ENCODE measurements at places on chromosomes 16 and 17.

- no peak for DNase-seq
Measured at GRCh38 chr16:9154567-9155410, 63.3 kb downstream of the HAPSTR1 start.

GRCh38 chr17:37211136-37211535 is 164.6 kb upstream of the C17orf78 start:
- no peak for DNase-seq

GRCh38 chr17:40303708-40304551 is 5.0 kb upstream of the RARA start:
- no peak for DNase-seq

DNA sequence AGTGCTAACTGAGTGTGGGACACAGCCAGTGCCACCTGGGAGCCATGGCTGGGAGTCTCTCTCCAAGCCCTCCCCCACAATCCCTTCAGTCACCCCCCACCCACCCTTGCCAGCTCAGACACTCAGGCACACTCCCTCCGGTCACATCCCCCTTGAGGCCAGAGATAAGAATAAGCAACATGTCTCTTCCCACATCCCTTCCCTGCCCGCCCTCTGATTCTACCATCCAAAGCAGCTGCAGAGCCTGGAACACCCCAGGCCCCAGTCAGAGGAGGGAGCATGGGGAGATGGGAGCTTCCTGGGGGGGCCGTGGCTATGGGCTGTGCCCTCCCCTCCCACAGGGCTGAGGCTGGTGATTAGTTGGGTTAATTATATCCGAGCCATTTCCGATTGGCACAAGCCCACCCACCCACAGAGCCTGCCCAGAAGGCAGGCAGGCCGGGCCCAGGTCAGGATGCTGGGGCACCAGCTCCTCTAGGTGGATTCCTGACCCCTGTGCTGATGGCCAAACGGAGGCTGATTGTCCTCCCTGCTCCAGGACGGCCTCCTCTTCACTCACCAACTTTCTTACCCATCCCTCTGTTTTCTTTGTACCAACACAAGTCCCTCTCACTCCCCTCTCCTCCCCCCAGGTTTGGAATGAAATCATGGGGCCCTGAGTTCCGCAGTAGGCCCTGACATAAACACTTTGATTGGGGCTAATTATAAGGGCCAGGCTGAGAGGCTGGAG is 28.6 kb upstream of the MEIOC start:
- DNase-seq, result no peak

GRCh38 chr17:81959362-81960129 is 1.4 kb downstream of the NOTUM start:
- DNase-seq, result peak; percentile 77

DNA sequence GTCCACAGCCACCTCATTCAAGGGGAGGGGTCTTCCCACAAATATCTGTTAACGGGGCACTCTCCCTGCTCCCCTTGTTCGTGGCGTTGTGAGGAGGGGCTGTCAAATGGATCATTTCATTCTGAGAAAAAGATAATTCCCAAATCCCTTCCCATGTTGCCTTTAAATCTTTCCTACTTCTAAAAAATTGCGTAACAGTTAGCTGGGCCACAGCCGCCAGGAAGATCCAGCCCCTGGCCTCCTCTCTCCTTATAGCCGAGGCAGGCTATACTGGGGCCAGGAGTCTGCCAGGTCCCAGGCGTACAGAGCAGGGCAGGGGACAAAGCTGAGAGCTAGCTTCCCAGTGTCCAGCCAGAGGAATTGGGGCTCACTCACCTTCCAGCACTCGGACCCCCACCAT is 430 bp downstream of the C16orf89 start:
- DNase-seq, result no peak

DNA sequence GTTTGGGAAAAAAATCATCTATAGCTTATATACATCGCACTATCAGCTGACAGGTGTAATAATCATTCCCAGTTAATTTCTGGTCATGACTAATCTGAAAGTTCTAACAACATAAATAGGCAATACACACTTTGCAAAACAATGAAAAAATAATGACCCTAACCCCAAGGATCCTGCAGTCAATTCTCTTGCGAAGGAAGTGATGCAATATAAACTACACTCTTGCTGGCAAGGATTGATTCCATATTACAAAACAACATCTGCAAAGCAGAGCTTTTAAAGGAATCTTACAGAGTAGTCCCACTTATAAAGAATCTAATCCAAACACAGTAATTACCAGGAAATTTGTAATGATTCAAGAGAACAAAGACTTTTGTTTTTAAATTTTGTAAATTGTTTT is 73.4 kb downstream of the MYO1D start:
- DNase-seq, result no peak

DNA sequence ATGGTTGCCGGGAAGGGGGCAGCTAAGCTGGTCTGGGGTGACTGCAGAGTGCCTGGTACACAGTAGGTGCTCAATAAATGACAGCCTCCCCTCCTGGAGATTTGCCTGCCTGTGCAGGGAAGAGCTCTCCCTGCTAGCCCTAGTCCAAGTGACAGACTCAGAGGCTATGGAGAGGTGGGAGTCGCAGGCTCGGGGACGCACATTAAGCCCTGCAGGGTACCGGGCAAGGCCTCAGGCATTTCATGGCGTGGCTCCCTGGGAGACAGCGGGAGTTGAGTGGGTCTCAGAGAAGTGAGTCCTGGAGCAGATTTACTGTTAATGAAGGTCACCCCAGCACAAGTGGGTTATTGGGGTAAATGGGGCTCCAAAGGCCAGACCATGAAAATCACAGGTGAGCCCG is 132.2 kb upstream of the CDC42EP4 start:
- no peak for DNase-seq

- DNase-seq, result no peak
Measured at GRCh38 chr16:84003038-84003437, 35.0 kb downstream of the NECAB2 start.

GRCh38 chr17:39726617-39727016 is 3.7 kb downstream of the MIEN1 start:
- no peak for DNase-seq

- no peak for DNase-seq
Measured at GRCh38 chr17:52789829-52790228, 631.3 kb upstream of the CA10 start.

- no peak for DNase-seq
Measured at GRCh38 chr16:80587071-80587470, 46.3 kb downstream of the DYNLRB2 start.

GRCh38 chr16:89822188-89823086 is 5.8 kb upstream of the SPIRE2 start:
- no peak for DNase-seq

Measured in effector memory CD4-positive, alpha-beta T cell (primary cell).